ENCODE measurements at places on chromosomes 16 and 17. TPM values are rescaled to one million over a fixed set of nuclear protein-coding genes. Genes with fewer than 3 reads are reported as not detected.

Gene DNASE1L2
- 1.5 TPM for total RNA-seq

DNA sequence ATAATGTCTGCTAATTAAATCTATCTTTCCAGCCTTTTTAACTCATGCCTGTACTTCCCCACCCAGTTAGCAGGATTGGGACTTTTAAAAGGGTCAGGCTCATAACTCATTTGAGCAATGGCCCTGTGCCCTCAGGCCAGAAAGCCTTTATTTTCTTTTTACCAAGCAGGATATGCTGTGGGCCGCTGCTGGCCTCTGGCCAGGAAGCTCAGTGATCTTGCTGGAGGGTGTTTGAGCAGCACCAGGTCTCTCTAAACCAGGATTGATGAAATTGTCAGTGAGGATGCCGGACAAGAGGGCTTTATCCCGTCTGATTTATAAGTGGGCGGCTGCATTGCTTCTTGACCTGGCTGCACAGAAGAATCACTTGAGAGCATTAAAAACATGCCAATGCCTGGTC lies 187.8 kb downstream of the RAB11FIP4 start:
- peak overlapping the region; percentile 95 for H3K27ac ChIP-seq
- H3K4me1 ChIP-seq = peaks cover 28% of the 10 kb centered on the region
- H3K27me3 ChIP-seq = no peaks in the 10 kb centered on the region
- no peak for DNase-seq

GRCh38 chr16:11308493-11309283 lies 27.6 kb upstream of the PRM1 start:
- no peaks in the 10 kb centered on the region for H3K27me3 ChIP-seq
- H3K27ac ChIP-seq = peak overlapping the region; percentile 75
- DNase-seq = no peak

Gene TBX4
- total RNA-seq = 21.2 TPM
